Activated CD4-positive, alpha-beta T cell treated with anti-CD3 and anti-CD28 coated beads, Interleukin-2, amount 10 ng/mL, durations not matched to agents 24 days and 14 days (primary cell): ENCODE measurements at places on chromosomes 3 and 15.

GRCh38 chr3:150367757-150368156, 40.3 kb upstream of the TSC22D2 start:
- DNase-seq: peak; percentile 26

DNA sequence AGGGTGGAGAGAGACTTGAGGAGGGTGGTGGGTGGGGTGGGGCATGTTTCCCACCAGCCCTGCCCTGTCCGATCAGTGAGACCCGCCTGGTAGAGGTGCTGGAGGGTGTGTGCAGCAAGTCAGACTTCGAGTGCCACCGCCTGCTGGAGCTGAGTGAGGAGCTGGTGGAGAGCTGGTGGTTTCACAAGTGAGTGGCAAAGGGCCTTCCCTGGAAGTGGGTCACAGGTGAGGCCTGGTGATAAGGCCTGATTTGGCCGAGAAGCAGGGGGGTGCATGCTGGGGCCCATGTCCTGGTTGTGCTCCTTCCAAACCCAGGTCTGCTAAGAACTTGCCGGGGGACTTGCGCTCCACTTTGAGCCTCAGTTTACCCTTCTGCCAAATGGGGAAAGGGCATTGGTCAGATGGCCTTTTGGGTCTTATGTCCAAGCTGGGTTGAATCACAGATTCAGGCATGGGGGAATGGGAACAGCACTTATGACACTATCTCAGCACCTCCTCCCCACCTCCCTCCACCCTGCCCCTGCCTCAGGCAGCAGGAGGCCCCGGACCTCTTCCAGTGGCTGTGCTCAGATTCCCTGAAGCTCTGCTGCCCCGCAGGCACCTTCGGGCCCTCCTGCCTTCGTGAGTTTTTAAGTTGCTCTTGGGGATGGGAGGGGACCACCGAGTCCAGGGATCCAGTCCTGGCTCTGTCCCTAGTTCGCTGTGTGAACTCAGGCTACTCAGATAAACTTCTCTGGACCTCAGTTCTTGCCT, 4.0 kb downstream of the CRELD1 start:
- DNase-seq: no peak

- no peak for DNase-seq
Measured at GRCh38 chr3:41033956-41034519, 165.3 kb upstream of the CTNNB1 start.

DNA sequence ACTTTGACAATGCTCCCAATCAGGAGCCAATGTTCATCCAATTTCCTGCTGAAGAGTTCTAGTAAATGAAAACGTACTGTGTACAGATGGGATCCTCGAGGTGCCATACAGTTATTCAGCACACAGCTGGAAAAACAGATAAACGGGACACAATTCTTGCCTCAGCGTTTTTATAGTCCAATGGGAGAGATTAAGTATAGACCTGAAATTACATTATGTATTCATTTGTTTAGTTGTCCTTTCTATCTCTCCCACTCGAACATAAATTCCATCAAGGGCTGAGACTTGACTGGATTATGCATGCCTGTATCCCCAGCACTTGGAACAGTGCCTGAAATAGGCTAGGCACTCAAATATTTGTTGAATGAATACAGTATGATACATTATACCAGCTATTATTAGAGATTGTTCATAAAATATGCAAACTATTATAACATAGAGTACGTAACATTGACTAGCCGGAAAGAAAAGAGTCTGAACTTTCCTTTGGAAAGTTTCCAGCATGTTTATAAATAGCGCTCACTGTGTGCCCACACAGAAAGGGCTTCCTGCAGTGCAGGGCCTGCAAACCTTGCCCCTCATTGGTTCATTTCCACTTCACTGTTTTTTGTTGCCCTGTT, 27.4 kb upstream of the SNTN start:
- no peak for DNase-seq

DNA sequence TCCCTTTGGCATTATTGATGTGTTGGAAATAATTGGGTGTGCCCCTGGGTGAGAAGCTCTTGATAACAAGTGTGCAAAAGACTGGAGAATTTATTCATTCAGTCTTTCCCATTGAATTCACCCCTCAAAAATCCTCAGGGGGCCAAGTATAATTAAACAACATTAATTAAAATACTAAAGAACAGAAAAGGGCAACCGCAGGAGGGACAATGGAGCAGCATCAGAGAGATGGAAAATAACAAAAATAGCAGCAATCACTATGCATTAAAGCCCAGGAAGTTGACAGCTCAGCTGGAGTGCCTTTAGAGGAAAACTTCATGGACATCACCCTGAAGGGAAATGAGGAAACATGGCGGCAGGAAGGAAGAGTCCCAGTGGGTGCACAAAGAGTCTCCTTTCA, 227.6 kb downstream of the MINAR1 start:
- DNase-seq: no peak

GRCh38 chr3:97686258-97686657, 78.3 kb upstream of the ARL6 start:
- no peak for DNase-seq

DNA sequence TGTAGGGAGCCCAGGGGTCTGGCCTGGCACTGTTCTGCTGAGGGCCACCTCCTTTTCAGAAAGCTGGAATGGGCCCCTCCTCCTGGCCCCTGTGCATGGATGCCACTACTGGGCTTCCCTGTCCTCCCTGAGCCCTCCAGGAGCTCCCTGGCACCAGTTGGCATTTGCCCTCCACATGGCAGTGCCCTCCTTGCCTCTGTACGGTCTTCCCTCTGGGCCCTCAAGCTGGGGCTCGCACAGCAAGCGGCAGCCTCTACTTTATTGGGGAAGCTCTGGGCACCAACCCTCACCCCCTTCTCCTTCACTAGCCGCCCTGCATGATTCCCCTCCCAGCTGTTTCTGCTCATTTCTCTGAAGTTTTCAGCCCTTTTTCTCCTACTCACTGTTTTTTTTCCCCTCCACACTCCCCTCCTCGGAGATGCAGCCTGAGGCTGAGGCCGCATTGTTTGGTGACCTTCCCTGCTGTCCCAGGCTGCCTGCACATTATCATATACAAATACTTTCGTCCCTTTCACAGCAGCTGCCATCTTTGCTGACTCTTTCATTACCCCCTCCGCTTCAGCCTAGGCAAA, 127.3 kb downstream of the EEFSEC start:
- DNase-seq: no peak

DNA sequence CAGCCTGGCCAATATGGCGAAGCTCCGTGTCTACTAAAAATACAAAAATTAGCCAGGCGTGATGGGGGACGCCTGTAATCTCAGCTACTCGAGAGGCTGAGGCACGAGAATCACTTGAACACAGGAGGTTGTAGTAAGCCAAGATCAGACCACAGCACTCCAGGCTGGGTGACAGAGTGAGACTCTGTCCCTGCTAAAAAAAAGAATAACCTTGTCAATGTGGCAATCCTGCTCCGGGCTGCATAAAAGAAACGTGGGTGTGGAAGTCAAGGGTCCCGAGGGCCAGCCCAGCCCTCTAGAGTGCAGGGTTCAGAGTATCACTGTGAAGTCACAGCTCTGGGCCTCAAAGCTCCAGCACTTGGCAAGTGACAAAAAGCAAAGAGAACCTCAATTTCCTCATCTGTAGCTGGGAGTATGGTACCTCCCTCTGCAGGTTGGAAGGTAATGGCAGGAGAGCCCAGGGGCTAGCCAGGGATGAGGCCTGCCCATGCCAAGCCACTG, 73.5 kb upstream of the IQSEC1 start:
- DNase-seq: no peak

- no peak for DNase-seq
Measured at GRCh38 chr3:34200576-34200975, 402.1 kb downstream of the PDCD6IP start.

GRCh38 chr15:57697588-57697987, 8.9 kb upstream of the POLR2M start:
- DNase-seq: peak; percentile 25

DNA sequence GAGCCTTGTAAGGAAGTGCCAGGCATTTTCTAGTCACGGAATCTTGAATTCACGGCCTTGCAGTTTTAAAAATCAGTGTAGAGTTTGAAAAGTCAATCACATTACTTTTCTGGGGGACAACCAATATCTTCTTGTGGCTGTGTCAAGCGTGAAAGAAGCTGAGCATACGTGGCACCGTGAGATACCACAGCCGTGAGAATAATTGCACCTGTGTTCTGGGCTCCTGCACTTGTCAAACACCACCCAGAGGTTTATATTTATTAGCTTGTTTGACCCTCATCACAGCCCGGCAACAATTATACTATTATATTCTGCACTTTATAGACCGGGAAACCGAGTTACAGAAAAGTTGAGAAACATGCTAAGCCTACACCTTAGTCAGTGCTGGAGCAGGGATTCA, 45.2 kb downstream of the ARRDC4 start:
- DNase-seq: no peak

DNA sequence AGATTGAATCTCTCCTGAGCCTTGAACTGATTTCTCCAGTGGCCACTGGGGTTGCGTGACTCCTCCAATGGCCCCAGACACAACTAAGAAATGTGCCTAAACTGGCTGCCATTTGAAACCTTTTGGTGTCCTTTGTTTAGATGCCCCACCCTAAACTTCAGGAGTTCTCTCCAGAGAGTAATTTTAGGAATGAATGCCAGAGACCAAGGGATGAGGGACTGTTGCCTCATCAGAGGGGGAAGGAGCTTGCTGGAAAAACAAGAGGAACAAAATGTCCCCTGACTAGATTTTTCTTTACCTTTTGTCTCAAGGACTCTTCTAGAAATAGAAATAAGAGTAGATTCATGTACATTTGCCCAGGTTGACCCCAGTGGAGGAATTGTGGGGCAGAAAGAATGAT, 8.1 kb upstream of the ADPRH start:
- no peak for DNase-seq

DNA sequence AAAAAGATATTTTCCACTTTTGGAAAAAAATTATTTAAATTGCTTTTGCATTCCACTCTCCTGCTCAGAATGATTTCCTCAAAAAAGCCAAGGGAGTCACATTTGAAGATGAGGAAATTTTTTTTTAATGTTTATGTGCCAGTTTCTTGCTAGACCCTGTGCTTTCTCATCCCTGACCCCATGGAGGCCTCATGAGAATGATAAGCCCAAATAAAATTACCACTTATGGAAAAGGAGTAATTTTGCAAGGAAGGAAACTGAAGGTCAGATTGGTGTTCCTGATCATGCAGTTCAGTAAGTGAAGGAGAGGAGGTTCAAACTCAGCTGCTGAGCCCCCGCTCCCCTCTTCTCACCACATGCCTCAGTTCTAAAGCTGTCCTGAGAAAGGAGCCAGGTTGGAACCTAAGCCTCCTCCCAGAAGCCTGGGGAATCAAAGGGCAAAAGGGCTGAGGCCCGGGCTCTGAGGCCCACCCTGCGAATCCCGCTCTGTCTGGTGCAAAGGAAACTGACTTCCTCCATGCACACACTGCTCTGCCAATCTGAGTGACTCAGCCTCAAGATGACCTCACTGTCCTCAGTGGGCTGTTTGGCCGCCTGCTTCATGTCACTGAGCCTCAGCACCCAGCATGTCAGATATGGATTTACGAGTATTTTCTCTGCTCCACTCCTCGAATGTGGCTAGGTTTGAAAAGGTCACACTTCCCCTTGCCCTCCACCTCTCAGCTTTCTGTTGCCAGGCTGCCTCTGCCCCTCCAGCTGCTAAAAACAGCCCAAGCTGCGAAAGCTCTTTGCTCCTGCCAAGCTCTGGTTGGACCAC, 56.9 kb upstream of the FLNB start:
- DNase-seq: no peak

DNA sequence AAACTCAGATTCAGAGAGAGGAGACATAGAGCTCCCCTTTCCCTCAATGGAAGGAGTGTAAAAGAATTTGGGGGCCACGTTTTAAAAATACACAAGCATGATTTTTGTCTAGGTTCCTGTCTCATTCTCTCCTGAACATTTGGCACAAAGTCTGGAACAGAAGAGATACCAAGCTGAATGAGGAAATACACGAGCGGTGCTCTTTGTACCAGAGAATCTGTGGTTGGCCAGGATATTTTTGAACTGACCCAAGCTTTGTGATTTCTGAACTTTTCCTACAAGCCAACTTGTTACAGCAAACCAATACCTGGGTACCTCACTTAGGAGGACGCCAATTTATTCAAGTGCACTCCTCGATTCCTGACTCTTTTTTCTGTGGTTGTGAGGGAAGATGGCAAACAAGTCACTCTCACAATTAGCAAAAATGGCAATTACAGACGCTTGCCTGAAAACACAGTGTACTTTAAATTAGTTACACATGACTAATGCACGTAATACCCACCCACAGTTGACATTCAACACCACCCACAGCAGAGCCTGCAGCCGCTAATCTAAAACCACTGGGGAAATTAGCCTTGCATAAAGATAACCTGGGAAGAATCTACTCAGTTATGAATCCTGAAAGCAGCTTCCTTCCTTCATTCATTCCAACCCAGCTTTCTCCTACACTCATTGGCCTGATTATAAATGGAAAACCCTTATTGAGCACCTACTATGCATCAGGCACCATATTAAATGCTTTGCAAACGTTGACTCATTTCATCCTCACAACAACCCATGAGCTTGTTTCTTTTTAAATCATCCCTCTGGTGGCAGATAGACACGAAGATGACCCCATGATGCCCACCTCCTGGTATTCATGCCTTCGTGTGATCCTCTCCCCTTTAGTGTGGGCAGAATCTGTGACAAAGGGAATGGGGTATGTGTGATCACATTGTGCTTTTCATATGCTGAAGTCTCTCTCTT, 293.5 kb downstream of the KBTBD8 start:
- DNase-seq: no peak

GRCh38 chr15:26841941-26842340, 24.9 kb upstream of the GABRA5 start:
- no peak for DNase-seq

GRCh38 chr15:71444032-71444810, 328.9 kb downstream of the THSD4 start:
- no peak for DNase-seq

DNA sequence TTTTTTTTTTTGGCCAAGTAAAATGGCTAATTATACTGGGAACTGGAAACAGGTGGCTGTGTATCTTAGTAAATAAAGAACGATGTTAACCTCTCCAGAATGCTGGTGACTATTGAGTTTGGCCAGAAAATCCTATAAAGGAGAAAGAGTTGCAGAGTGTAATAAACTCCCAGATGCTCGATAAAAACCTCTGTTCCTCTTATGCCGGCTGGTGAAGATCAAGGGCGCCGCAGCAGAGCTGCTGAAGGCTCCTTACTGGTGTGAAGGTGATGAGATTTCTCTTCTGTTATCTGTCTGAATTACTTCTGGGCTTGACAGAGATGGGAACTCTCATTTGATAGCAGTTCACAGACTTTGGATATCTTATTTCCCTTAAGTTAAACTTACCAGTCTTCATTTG, 104.6 kb downstream of the PTPRG start:
- no peak for DNase-seq

- no peak for DNase-seq
Measured at GRCh38 chr3:121566773-121567172, 976 bp upstream of the ARGFX start.

DNA sequence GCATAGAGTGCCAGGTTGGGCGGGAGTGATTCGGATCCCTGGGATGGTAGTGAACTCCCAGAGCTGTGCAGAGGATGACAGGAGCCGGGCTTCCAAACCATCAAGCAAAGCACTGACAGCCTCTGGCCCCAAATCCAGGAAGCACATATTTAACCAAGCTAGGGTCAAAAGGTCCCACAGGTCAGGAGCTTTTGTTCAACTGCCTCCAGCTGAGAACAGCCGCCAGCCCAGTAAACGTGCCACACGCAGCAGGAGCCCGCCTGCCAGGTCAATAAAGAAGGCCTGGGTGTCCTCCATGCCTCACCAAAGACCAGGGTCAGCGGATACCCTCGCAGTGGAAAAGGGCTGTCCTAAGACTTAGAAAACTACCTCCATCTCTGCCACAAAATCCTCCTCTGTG, 184.7 kb upstream of the LINGO1 start:
- no peak for DNase-seq
